ENCODE measurements at places on chromosomes 3 and 15.

- no peak for DNase-seq
Observed at GRCh38 chr3:94028093-94028837, at the start of gene STX19. Gene STX19, minus strand, starts transcription at chr3:94028597. Its CDS starts 13,328 bp downstream, at chr3:94015269.

GRCh38 chr3:153311541-153311940 lies 149.5 kb downstream of the RAP2B start:
- DNase-seq: no peak

GRCh38 chr3:187679638-187680396 lies 9.6 kb upstream of the SST start:
- DNase-seq: peak; percentile 19

DNA sequence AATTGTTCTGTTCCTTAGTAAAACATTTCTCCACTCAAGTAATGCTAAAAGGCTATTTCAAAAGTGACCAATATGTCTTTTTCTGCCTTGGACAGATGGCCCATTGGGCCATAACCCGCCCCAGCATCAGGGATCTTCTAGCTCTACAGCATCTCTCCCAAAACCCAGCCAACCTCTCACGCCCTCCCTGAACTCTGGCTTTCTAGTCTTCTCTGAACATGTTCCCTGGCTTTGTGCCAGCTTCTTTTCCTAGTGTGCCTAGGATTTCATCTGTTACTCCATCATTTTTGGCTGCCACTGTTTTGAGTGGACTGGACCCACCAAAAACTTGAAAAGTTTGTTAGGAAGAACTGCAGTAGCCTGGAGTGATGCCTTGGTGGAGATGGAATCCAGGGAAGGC lies 30.7 kb downstream of the TRPM1 start:
- no peak for DNase-seq

- DNase-seq: no peak
Observed at GRCh38 chr3:61796911-61797310, 235.5 kb downstream of the PTPRG start.

- no peak for DNase-seq
Observed at GRCh38 chr15:99564221-99565048, 1.3 kb upstream of the MEF2A start.

GRCh38 chr15:56094171-56094570 lies 100.8 kb upstream of the NEDD4 start:
- no peak for DNase-seq

DNA sequence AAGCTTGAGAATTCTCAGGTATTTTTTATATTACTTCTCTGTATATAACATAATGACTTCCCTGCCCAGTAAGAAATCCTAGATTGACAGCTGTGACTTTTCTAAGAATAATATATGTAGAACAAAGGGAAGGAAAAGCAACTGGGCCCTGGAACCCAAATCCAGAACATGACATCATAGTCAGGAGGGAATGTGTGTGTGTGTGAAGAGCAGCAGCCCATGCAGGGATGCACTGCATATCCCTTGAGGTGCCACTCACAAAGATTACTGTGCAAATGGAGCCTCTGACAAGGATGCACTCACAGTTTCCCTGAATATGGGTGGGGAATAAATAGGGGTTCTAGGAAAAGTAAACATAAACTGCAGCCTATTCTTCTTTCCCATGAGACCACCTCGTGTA lies 279.5 kb downstream of the NEK10 start:
- DNase-seq: no peak

GRCh38 chr3:57659004-57659673 lies 33.7 kb downstream of the DENND6A start:
- DNase-seq: no peak

- no peak for DNase-seq
Observed at GRCh38 chr3:20546636-20547035, 360.6 kb upstream of the SGO1 start.

DNA sequence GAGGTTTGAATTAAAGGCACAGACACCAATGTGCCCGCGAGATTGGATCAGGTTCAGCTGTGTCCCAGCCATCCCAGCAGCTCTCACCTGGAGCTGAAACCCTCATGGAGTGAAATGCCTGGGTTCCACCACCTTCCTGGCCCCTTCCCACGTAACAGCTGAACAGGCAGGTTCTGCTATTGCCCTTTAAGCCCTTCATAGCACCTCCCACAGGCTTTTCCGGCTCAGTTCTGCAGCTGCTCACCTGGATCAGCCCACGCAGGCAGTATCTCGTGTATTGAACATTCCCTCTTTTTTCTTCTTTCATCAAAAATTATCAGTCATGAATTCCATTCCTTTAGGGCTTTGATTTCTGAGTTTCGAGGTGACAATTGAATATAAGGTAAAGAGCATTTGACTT lies 129.8 kb downstream of the SLC9A9 start:
- no peak for DNase-seq

- no peak for DNase-seq
Observed at GRCh38 chr3:4006288-4006687, 207.1 kb downstream of the LRRN1 start.

GRCh38 chr3:120762615-120763014 lies 20.1 kb downstream of the GTF2E1 start:
- DNase-seq: no peak

DNA sequence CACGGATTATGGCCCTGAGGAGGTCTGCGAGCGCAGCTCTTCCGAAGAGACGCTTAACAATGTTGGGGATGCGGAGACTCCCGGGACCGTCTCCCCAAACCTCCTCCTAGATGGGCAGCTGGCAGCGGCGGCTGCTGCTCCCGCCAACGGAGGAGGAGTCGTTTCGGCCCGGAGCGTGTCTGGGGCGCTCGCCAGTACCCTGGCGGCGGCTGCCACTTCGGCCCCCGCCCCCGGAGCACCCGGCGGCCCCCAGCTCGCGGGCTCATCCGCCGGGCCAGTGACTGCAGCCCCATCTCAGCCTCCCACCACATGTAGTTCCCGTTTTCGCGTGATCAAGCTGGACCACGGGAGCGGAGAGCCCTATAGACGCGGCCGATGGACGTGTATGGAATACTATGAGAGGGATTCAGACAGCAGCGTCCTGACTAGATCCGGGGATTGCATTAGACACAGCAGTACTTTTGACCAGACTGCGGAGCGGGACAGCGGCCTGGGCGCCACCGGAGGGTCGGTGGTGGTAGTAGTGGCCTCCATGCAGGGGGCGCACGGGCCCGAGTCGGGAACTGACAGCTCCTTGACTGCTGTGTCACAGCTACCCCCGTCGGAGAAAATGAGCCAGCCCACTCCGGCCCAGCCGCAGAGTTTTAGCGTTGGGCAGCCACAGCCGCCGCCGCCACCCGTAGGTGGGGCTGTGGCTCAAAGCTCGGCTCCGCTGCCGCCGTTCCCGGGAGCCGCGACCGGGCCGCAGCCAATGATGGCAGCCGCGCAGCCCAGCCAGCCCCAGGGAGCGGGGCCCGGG lies 1.6 kb downstream of the TSC22D2 start:
- no peak for DNase-seq

GRCh38 chr3:6862041-6862879 lies 1.3 kb downstream of the GRM7 start:
- no peak for DNase-seq

DNA sequence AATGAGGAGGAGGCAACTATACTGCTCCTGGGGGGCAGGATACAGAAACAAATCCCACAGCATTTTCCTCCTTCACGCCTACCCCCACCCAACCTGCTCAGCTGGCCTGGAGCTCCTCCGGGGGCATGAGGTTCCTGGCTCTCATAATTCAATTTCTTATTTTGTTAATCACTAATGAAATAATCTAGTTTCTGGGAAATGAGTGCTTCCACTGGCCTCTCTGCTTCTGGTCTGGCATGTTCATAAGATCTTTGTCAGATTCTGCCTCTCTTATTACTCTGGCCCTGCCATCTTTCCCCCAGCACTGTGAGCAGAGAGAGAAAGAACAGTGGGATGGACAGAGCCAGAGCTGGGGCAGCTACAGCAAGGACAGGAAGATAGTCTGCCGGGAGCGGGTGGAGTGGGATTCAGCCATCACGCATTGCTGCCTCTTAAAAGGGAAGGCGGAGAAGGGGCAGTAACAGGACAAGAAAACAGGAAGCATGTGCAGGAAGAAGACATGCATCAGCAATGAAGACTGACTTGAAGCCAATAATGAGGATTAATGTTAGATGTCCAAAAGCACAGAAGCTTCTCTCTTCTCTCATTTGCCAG lies 13.6 kb downstream of the RPAP1 start:
- no peak for DNase-seq

Measured in stimulated activated CD4-positive, alpha-beta T cell treated with anti-CD3 and anti-CD28 coated beads, TNF-alpha, amount 100 ng/mL, for 1 hour (primary cell).